AG20443 (cell line): ENCODE measurements at places on chromosomes 5 and 9.

- DNase-seq: peak; percentile 34
Observed at GRCh38 chr9:118577121-118577520, 792.1 kb downstream of the BRINP1 start.

DNA sequence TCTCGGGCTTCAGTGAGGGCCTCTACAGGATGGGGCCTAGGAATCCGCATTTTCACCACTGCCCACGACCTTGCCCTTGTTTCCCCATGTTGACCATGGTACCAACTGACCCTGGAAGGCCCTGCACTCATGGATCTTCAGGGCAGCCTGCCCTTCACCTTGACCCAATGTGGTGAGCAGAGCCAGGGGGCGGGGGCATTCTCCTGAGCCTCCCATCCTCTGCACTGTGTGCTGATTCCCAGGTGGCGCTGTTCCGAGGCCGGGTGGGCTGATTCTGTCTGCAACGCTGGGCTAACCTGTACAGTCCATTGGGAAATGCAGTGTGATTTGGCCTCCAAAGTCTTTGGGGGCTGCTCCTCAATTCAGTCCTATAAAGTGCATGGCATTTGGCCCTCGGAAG lies 68.7 kb downstream of the SHB start:
- DNase-seq: no peak

- no peak for DNase-seq
Observed at GRCh38 chr5:181221105-181221791, 1.8 kb upstream of the TRIM41 start.

GRCh38 chr5:159605585-159605984 lies 275.3 kb upstream of the IL12B start:
- DNase-seq: peak; percentile 42

GRCh38 chr9:123282362-123283047 lies 14.1 kb upstream of the STRBP start:
- no peak for DNase-seq

- DNase-seq: peak; percentile 56
Observed at GRCh38 chr5:54360089-54360488, 49.7 kb upstream of the ARL15 start.

- no peak for DNase-seq
Observed at GRCh38 chr5:34501016-34501415, 155.1 kb upstream of the RAI14 start.

DNA sequence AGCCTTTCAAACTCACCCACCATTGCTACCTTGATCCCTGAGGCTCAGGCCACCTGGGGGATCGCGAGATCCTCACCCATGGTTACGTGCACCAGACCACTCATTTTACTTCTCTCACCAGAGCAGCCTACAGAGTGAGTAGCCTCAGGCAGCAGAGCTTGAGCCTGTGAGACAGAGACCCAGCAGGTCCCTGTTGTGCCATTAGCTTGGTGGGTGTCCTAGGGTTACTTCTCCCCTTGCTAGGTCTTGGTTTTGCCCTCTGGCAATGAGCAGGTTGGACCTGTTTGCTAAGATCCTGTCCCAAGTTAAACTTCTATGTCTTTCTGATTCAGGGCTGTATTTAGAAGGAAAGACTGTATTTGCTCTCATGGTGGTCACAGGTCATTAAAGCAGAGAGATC lies 21.8 kb downstream of the WHRN start:
- no peak for DNase-seq

DNA sequence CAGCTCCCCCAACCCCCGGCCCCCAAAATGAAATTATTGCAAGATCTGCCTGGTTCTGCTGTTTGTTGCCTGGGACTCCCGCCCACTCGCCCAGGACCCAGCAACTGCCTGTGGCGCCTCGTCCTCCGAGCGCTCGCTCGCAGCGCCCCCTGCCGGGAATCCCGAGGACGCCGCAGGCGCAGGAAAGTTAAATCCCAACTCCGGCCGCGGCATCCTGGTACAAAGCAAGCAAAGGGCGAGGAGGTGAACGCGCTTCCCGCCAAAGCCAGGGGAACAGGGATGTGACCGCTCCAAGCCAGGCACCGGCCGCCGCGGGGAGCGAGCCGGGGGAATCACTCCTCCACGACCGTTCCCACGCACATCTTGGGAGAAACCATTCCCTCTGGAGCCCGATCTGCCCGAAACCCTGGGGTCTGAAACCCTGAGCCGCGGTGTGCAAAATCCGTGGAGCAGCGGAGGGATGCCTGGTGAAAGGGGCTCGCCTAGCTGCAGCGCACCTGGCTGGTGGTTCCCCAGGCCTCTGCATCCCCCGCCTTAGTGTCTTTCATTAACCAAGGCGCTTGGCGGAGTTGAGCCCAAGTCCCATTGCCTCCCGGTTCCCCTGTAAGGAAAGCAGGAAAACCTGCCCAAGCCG lies 1.3 kb downstream of the SEMA5A start:
- DNase-seq: peak; percentile 82

DNA sequence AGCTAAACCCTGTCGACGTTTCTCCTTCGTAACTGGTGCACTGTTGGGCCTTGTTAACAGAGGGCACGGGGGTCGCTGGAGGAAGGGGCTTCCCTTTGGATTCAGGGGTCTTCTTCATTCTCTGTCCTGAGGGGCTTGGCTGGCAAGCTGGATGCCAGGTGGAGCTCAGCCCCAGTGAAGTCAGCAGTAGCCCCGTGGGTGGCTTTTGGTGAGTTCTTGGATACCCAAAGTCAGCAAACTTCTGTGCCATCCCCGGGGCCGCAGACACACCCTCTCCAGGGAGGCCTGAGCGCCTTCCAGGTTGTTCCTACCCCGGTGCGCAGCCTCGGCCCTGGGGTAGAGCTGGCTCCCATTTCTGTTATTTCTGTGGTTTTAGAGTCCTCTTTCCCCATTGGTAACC lies 12.3 kb upstream of the OBP2A start:
- no peak for DNase-seq

DNA sequence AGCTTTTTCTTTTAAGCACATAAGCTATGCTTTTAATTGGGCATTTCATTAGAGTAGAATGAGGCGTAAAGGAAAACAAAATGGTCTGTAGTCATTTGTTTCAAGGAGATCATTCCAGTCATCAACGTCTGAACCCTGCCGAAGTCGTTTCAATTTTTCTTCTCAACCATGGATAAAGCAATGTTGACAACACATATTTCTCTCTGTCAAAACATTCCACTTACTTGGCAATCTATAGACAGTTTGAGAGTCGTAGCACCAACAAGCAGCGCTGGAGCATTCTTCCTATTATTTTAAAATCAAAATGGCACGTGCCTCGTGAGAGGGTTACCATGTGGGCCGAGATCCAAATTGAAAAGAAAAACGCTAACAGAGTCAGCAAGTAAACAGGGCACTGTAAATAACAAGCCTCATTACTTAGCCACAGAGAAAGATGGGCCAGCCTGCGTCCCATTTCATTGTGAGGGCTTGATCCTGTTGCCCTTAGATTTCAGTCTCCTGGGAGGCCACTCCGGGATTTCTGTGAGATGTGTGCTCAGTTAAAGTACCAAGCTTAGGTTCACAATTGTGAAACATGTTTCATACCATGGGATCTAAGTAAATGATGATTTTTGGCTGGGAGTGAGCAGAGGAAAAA lies 422.9 kb downstream of the DTWD2 start:
- no peak for DNase-seq

DNA sequence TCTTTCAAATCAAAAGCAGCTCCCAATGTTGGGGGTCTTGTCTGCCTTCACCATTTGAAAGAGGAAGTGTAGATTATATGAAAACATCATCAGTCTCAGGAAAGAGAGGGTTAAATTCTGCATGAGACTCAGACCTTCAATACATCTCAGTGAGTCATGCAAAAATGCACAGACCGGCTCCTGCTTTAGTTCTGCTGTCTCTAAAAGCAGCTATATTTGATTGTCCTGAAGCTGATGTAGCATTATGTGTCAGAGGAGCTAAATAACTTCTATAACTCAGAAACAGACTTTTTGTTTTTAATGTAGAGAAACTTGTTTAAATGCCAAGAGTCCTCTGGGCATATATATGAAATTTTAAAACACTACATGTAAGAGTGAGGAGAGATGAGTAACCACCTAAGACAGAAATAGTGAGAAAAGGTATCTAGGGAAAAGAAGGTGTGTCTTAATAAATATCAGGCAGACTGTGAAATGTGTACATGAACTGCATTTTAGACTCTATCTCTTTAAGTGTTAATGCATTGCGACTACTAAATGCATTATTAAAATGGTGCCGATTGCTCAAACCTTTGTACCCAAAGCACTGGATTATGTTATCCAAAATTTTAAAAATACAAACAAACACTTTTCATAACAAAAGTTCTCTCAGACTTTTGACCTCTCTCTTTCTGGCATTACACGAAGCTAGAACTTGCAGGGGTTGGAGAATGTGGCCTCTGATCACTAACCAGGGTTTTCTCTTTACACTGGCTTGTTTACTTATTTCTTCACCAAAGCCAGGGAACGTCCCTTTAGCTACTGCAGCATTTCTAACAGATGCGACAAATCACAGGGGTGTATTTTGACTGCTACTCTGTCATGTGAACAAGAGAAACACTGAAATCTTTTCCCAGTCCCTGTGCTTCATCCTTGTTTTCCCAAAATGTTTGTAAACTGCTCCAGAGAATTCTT lies 302.3 kb downstream of the ARL15 start:
- no peak for DNase-seq

- no peak for DNase-seq
Observed at GRCh38 chr5:111372799-111373198, 139.5 kb downstream of the STARD4 start.

GRCh38 chr9:112135706-112136105 lies 39.4 kb downstream of the SUSD1 start:
- DNase-seq: no peak

DNA sequence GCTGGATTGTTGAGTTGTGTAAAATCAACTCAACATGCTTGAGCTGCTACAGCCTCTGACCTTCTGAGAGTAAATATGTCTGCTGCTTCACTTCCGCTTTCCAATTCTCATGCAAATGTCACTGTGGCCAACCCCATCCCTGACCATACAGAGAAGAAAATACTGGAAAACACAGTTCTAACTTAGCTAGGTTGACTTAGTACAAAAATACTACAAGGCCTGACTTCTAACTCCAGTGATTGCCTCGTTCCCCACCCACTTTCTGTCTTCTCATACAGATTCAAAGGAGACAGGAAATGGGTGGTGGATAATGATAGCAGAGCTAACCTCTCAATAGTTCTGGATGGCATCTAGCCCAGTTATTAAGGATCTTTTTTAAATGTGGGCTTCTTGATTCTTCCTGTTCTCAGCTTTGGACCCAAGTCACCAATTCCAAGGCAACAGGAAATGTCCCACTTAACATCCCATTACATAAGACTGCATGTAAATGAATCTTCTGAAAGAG lies 226.6 kb upstream of the SLC24A2 start:
- no peak for DNase-seq

GRCh38 chr9:126649477-126649876 lies 35.7 kb downstream of the LMX1B start:
- no peak for DNase-seq

DNA sequence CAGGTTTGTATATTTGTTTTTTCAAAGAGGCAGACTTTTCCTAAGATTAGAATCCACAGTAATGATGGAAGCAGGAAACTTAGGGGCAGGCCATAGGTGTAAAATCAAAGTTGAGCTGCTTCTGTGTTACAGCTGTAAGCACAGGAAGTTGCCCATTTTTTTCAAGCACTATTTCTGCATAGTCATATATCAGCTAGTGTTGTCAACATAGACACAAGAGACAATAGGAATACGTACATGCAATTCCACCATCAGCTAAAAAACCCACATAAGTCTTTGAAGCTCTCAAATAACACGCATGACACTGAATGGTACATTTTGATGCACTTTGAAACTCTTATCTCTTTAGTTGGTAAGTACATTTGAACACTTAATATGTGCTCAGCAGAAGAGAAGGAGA lies 20.2 kb upstream of the SMIM15 start:
- DNase-seq: no peak

- no peak for DNase-seq
Observed at GRCh38 chr9:9091387-9091786, 1291.8 kb upstream of the DMAC1 start.

- peak; percentile 90 for DNase-seq
Observed at GRCh38 chr9:136095070-136096058, at the start of gene NACC2. Gene NACC2 (minus strand): TSS chr9:136095289. CDS start chr9:136050521, 44,768 bp downstream.

GRCh38 chr9:91502475-91502874 lies 78.8 kb upstream of the NFIL3 start:
- DNase-seq: no peak

DNA sequence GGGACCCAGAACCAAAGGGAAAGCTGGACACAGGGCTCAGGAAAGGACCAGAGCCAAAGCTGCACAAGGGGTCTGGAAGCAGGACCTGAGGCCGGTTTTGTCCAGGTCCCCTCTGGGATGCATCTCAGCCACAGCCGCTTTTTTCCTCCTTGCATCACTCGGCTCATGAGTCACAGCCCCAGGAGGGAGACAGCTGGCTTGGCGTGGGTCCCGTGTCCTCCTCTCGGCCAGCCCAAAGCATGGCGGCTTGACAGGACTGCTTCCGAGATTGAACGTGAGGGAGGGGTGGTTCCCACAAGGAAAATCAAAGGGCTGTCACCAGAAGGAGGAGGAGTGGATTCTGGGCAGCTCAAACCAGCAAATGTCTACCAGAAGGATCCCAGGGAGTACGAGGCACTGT lies 56.7 kb upstream of the CPLX2 start:
- DNase-seq: peak; percentile 86

- no peak for DNase-seq
Observed at GRCh38 chr9:5721279-5722087, 92.6 kb downstream of the RIC1 start.

DNA sequence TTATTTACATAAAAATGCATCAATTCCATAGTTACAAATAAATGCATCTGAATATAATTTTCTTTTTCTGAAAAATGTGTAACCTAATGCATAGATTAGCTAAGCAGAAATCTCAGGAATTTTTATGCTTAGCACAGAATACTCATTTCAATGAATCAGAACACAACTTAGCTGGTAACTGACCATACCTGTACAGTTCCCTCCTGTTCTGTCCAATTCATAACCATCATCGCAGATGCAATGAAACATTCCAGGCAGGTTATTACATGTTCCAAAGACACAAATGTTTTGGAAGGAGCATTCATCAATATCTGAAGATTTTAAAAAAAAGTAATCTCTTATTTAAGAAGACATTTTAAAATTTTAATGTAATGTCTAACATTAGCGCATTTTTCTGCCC lies 219.4 kb downstream of the FBN2 start:
- no peak for DNase-seq

DNA sequence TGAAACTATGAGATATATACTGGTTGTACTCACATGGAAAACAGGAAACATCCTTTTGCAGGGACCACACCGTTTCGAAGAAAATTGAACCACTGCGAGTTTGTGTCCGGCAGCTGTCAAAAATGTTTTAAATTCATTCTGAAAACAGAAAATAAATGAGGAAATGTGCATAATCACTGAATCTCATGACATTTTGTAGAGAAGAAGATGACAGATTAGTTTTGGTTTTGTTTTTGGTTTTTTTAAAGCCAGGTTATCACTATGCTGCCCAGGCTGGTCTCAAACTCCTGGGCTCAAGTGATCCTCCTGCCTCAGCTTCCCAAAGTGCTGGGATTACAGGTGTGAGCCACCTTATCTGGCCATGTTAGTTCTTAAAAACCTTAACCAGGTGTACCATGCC lies 3.5 kb downstream of the TXNDC8 start:
- DNase-seq: no peak

DNA sequence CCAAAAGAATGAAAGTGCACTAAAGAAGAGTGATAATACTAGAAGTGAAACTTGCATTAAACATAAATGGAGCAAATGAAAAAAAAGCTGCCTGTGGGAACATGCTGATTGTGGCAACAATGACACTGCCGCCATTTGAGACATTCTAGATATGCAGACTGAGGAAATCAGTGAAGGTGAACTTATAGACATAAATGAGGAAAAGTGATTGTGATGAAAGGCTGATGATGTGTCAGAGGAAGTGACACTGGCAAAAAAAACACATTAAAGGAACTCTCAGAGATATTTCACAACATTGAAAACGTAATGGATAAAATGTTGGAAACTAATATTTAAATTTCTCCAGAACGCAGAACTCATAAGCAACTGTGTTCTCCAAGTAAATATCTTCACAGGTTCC lies 1.2 kb downstream of the ERCC8 start:
- DNase-seq: no peak
